ENCODE measurements at places on chromosomes 12 and 14.

DNA sequence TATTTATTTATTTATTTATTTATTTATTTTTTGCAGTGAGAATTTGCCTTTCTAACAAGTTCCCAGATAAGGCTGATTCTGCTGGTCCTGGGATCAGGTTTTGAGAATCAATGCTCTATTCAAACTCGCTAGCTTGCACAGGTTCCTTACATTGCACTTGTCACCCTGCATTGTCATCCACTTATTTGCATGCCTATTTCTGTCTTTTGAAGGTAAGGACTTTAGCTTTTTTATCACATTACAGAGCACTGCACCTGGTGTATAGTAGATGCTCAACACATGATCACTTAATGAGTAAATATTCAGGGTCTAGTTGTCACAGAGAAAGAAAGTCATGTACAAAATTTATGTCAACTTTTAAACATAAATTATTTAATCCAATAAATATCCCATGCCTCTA is 219.7 kb upstream of the BTG1 start:
- DNase-seq: no peak

- peak; percentile 78 for DNase-seq
Measured at GRCh38 chr14:65927931-65928356, 515.4 kb downstream of the FUT8 start.

DNA sequence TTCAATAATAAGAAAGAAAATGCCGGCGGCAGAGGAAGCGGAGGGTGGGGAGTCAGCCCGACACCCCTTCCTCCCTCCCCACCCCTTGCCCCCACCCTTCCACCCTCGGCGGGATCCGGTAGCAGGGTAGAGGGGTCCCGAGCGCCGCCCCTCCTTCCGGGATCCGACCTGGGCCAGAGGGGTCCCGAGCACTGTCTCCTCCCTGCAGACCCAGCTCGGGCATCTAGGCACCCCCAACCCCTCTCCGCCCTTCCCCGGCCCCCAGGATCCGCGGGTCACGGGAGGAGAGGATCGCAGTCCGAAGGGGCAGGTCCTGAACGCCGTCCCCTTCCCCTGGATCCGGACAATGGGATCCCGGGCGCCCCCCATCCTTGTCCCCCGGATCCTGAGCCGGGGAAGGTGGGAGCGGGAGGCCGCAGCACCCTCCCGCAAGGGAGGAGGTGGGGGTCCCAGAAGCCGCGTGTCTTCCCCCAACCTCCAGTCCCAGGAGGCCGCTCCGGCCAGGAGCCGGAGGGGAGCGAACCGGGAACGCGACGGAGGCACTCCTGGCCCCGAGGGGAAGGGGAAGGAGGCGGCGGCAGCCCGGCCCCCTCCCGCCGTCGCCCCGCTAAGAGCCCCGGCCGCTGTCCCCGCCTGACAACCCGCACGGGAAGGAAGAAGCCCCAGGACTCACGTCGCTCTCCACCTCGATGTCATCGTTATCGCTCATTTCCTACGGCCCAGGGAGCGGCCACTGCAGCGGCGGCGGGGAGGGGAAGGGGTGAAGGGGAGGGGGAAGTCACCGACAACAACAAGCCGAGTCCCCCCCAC is 481 bp downstream of the MAX start:
- peak; percentile 43 for DNase-seq

DNA sequence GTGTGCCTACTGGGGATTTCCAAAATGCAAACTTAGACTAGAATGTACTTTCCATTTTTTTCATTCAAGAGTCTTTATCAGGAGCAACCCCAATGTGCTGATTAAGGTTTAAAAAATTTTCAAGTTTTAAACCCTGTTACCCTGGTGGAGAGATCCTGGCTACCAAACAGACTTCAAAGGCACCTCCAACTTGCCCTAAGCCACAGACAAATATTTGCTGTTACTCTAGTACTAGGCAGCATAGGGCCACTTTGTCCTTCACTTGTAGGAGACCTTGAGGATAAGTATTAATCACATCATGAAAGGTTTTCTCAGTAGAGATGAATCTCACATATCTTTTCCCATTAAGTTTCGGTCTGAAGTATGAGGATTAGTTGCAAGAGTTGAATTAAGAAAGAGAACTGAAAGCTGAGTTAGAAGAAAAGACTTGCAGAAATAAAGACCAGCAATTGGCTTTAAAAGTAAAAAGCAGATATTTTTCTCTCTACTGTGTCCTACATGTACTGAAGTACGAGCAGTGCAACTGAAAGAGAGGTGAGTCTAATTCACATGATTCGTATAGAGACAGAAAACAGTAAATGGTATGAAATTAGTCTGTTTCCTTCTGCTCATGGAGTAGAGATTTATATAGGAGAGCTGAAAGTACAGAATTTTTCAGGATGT is 28.3 kb downstream of the NTN4 start:
- no peak for DNase-seq

- no peak for DNase-seq
Measured at GRCh38 chr12:89918172-89918846, 209.7 kb upstream of the ATP2B1 start.

DNA sequence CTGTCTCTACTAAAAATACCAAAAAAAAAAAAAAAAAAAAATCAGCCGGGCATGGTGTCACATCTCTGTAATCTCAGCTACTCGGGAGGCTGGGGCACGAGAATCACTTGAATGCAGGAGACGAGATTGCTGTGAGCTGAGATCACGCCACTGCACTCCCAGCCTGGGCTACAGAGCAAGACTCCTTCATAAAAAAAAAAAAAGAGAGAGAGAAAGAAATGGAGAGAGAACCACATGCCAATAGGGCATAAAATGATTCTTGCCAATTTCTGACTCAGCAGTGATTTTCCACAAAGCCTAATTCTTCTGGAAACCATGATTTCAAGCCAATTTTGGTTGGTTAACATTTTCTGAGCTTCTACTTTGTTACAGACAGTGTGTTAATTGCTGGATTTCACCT is 250.4 kb upstream of the SEL1L start:
- no peak for DNase-seq

DNA sequence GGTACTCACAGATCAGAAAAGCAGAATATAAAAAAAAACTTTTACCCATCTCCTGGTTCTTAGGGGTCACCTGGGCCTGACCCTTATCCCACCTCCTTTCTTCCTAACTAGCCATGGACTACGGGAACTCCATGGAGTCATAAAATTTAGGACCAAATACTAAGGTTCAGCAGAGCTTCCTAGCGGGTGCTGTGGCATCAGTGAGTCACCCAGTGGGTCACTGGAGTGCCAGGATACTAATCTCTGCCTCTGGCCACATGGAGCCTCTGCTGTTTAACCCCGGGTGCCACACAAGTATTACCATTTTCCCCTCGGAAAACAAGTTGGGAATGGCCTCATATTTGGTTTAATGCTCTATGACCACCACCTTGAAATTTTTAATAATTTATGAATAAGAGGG is 6.9 kb downstream of the ZBTB39 start:
- DNase-seq: no peak

GRCh38 chr12:46794593-46795190 is 31.1 kb downstream of the SLC38A4 start:
- no peak for DNase-seq

DNA sequence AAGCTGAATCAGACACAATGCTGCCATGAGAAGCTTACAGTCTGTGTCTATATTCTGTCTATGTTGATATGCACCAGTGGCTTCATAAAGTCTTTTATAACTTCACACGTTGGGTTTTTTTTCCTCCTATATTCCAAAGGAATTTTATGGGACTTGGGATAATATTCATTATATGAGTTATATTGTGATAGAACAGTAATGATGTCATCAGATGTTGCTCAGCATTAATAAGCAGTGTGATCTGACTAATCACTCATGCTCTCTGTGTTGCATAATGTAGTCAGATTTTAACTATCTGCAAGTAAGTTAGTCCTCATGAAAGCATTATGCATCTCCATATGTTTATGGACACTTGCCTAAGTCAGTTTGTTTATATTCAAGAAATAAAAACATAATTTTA is 159.6 kb downstream of the PLCZ1 start:
- DNase-seq: no peak

DNA sequence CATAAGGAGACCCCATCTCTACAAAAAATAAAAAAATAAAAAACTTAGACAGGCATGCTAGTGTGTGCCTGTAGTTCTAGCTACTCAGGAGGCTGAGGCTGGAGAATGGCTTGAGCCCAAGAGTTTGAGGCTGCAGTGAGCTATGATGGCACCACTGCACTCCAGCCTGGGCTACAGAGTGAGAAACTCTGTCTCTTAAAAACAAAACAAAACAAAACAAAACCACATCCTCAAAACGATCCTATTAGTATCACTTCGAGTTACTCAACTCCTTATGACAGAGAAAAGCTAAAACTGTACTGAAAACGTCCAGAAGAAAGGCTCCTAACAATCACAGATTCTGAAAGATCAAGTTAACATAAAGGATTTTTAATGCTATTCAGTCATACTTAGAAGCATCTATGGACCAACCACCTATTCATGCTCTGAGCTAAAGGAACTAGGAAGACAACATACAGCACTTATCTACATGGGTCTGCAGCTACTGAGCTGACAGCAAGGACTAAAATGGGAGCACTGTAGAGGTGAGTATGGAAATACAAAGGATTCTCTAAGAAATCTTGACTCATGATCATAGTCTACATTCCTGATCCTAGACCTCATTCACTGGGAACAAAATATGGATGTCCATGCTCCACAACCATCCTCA is 75.3 kb upstream of the DUSP6 start:
- no peak for DNase-seq

DNA sequence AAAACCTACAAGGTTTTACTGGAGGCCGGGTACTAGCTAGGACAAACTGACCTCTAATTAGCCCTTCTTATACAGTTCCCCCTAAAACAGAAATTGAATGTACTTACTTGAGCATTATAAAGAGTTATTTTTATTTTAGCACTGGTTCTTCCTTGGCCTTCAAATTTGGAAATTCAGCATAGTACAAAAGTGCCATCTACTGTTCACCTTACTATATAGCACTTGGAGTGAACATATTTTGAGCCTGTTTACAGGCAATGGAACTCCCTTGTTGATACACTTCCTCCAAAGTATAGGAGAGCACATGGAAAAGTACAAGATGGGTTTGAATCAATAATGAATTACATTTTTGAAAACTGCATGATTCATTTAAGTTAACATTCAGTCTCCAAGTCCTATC is 3.9 kb upstream of the POC1B start:
- DNase-seq: no peak

GRCh38 chr12:28568118-28568517 is 377.9 kb downstream of the CCDC91 start:
- no peak for DNase-seq

DNA sequence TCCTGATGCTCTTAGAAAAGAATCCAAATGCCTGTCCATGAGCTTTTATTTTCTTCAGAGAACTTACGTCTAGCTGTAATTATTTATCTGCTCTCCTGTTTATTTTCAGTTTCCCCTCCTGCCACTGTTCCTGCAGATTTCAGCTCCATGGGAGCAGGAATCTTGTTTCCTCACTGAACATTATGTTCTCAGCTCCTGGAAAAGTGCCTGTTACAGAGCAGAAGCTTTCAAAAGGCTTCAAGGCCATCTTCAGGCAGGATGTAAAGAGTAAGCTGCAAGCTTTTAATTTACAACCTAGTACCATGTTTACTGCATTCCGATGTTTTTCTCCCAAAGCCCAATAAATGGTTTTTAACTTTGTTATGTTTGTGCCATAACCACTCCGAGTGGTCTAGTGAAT is 98.4 kb upstream of the BTG1 start:
- no peak for DNase-seq

GRCh38 chr14:101017209-101017608 is 113.7 kb upstream of the RTL1 start:
- no peak for DNase-seq

- no peak for DNase-seq
Measured at GRCh38 chr12:69459477-69459876, 10.7 kb upstream of the FRS2 start.

DNA sequence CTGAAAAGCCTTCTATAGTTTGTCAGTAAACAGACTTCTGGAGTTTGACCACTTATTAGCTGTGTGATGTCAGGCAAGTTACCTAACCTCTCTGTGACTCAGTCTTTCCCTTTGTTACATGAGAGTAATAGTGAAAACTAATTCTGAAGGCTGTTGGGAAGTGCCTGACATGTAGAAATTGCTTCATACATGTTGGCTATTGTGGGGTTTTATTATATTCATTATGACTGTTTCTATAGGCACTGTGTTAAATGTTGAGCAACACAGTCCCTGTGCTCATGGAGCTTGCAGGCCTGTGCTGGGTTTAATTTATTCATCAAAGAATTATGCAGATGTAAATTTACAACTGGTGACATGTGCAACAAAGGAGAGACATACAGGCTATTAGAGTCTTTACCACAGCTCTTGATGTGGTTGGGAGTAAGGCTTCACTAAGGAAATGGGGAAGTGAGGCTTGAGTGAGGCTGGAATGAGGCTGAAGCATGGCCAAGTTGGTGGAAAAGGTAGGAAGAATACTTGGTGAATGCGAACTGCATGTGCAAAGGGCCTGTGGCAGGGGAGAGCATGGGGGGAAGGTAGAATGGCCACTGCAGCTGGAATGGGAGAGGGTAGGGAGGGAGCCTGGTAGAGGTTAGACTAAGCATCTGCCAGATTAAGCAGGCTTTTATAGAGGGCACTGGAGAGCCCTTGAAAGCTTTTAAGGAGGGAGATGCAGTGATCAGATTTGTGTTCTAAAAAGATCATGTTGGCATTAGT is 236.4 kb upstream of the CRY1 start:
- DNase-seq: no peak

DNA sequence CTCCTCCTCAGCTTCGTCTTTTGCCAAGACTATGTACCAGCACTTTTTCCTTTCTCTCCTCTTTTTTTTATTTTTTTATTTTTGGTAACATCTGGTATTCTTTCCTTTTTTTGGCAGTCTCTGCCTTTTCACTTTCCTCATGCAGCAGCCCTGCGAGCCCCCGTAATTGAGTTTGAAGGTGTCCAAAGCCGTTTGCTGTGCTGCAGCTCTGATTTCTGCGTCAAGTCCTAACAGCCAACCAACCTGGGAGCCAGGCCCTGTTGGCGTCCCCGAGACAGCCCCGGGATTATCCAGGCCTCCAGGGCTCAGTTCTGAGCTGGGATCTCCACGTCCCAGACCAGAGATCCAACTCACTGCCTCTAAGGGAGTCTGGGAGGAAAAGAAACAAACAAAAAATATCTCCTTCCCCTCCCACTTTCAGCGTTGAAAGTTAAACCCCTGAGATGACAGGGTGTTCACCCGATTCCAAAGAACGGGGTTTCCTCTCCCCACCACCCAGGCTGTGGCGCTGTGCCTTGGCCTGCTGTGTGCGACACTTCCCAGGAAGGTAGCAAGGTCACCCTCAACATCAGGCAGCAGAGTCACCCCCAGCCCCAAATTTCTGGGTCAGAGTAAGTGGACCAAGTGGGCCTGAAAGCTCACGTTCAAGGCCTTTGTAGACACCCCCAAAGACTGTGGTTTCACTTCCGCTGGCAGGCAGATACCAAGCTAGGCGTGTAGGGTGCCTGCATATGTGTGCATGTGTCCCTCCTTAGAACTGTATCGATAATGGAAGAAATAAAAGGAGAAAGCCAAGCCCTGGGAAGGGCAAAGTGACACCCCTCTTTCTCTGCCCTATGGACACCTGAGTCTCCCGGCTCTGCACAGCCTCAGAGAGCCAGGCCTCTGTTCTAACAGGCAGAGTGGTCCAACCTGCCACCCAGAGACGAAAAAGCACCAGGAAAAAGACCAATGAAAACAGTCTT is 11.1 kb downstream of the BCL11B start:
- DNase-seq: peak; percentile 46
